ENCODE measurements at places on chromosomes 6 and 20.
A peak's percentile ranks its signal among the peaks of the same experiment; 100 is the strongest.

DNA sequence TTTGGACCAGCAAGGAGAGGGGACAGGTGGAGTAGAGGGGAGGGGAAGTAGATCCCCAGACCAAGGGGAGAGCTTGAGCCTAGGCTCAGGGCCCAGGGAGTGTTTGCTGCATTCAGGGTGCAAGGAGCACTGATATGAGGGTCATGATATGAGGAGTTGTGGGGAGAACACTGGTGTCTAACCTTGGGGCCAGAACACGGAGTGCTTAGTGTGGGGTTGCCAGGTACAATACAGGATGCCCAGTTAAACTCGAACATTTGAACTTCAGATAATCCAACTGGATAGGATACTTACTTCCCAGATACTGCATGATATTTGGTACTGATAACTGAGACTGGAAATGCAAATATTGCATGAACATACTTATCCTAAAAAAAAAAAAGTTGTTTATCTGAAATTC, 2.4 kb downstream of the SLC22A1 start:
- DNase-seq = no peak

DNA sequence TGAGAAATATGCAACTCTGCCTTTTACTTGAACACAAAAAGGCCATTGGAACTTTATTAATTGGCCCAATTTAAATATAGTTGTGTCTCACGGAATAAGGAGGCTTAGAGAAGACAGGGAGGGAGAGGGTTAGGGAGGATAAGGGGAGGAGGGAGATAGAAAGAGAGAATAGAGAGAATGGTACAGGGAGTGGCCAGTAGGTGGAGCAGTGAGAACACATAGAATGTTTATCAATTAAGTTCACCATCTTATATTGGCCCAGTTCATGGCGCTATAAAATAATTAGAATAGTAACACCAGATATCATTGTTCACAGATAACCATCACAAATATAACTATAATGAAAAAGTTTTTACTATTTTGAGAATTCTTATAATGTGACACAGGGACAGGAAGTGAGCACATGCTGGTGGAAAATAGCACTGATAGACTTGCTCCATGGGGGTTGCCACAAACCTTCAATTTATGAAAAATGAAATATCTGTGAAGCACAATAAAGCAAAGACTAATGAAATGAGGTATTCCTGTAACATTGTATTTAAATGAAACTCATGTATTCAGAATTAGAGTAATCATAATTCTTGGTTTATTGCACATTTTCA, 374.1 kb upstream of the MANEA start:
- DNase-seq = peak; percentile 2

DNA sequence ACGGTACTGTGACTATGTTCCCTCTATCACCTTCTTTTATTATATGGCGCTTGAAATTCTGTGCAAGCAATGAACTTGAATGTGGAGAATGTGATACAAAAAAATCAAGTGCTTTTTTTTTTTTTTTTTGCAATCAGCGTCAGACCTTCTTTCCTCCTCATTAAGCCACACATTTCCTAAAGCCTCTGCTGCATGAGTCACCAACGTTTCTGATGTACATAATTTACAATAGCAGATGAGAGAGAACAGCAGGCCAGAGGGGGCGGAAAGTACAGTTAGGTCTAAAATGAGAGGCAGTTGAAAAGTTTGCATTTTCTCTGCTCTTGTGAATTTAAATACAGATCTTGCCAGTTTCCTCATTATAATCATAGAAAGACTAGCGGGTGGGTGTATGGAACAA, 114.6 kb upstream of the RIPOR2 start:
- DNase-seq = peak; percentile 47

- no peak for DNase-seq
These were observed 28.8 kb downstream of the OGFRL1 start for GRCh38 chr6:71317441-71317840.

- no peak for DNase-seq
These were observed 10.5 kb upstream of the FAM83C start for GRCh38 chr20:35302421-35303335.

DNA sequence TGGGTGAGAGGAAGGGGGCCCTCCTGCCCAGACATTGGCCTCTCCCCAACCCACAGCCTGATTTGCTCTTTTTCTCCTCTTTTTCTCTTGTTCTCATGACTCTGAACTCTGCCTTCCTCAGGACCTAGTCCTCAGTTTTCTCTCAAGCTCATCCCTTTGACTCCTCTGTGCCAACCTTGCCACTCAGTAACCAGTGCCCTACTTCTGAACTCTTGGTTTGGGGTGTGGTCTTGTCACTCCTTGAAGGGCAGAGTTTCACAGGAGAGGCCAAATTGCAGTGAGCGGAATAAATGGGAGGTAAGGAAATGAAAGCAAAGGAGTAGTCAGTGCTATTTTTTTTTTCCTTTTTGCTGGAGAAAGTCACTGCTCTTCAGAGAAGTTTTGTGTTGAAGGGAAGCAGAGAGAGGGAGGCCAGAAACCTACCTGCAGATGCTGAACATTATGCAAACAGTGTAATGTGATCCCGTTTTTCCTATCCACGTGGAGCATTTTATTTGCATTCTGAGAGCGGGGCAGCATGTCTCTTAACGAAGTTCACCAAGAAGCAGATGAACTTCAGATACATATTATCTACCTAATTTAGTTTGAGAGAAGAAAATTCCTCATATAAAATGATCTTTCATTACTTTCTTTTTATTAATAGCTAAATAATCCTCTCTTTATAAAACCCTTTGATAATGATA, 26.9 kb downstream of the CFAP61 start:
- no peak for DNase-seq

- no peak for DNase-seq
These were observed 57.1 kb downstream of the KIZ start for GRCh38 chr20:21182832-21183563.

DNA sequence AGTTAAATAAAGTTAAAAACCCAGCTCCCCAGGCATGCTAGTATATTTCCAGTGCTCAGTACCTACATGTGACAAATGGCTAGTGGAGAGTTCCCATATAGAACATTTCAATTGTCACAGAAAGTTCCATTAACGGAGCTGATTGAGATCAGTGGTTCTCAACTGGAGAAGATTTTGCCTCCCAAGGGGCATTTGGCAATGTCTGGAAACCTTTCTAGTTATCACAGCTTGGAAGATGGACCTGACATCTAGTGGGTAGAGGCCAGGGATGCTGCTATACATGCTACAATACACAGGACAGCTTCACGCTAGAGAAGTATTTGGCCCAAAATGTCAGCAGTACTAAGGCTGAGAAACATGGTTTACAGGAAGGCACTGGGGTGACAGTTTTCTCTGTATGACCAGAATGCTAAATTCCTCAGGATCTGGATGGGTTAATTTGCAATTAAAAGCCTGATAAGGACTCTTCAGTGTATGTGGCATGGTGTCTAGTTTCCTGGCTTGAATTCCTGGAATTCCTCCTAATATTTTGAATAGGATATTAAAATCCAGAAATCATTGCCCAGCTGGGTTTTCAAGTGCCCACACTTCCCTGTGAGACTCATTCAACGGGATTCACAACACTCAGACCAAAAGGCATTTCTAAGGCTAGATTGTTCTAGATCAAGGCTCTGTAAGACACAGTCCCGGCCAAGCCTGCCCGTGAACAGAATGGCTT, 84.7 kb upstream of the SALL4 start:
- DNase-seq = no peak

- no peak for DNase-seq
These were observed 860.4 kb downstream of the EPHA7 start for GRCh38 chr6:92559003-92559402.

GRCh38 chr20:59364611-59365010, 64.2 kb downstream of the EDN3 start:
- DNase-seq = no peak

DNA sequence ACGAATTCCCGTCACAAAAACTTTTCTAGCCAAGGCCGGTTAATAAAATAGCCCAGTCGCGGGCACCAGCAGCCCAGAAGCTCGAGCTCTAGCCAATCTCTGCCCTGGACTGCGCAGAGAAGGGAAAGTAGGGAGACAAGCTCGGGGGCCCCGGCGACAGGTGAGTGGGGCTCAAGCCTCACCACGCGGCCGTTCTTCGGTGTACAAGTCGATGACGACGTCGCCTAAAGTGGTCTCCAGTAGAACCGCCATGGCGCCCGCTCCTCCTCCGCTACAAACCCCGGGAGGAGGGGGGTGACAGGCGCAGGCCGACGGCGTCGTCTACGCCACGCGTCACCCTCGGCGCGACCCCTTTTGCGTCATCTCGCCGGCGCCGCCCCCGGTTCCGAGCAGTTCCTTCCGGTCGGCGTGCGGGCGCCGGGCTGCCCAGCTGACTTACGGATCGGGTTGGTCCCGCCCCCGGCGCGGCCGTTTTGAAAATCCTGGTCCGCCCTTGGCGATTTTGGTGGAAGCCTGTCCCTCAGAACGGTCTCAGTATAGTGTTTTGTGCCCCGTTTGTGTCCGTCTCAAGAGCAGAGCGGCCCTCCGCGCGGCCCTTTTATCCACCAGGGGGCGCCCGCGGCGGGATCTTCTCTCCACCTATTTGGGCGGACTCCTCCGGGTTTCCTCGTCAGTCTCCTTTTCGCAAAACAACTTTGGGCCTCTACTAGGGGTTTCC, at the start of gene PPIL4:
Gene PPIL4, minus strand, starts transcription at position 290 of the 718 bp plus-strand sequence. Its CDS starts 38 bp downstream, at position 252.
- DNase-seq = peak; percentile 97

GRCh38 chr6:18328540-18328939, 58.6 kb upstream of the RNF144B start:
- no peak for DNase-seq

GRCh38 chr20:37365760-37366638, 20.1 kb downstream of the SRC start:
- DNase-seq = no peak

- DNase-seq = no peak
These were observed 13.2 kb upstream of the PANK2 start for GRCh38 chr20:3876000-3876399.

DNA sequence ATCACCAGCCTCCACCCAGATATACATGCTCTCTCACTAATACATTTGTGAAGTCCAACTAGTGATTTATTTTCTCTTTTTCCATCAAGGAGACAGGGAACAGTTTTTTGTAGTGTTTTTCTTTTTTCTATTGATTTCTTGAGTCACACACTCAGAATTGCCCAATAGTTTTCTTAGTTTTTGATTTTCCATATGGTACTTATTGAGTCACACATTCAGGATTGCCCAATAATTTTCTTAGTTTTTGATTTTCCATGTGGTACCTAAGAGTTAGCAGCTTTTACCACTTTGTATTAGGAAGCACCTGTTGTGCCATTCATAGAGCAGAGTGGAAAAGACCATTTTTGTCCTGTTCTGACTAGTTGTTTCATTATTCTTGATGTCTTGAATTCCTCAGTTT, 1268.8 kb downstream of the EPHA7 start:
- no peak for DNase-seq

- DNase-seq = no peak
These were observed 207.0 kb downstream of the CDC5L start for GRCh38 chr6:44594481-44594880.

DNA sequence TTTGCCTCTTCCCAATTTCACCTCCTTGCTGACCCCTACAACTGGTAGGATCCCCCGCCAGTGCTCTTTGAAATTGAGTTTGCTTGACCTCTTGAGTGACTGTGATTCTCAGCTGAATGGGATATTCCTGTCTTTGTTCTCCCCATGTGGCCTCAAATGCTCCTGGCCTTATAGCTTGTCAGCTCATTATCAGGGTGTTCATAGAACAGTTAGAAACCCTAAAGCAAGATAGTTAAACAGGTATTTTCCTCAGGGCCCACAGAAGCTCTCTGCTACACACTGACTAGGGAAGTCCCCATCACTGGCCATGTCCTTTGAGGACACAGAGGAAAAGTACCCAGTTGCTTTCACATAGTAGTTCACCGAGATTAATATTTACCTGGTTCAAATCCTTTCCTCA, 211.5 kb upstream of the DTNBP1 start:
- no peak for DNase-seq

- DNase-seq = no peak
These were observed 278.3 kb downstream of the SOX4 start for GRCh38 chr6:21871831-21872230.

- no peak for DNase-seq
These were observed 85.1 kb downstream of the EDN3 start for GRCh38 chr20:59385480-59385879.

DNA sequence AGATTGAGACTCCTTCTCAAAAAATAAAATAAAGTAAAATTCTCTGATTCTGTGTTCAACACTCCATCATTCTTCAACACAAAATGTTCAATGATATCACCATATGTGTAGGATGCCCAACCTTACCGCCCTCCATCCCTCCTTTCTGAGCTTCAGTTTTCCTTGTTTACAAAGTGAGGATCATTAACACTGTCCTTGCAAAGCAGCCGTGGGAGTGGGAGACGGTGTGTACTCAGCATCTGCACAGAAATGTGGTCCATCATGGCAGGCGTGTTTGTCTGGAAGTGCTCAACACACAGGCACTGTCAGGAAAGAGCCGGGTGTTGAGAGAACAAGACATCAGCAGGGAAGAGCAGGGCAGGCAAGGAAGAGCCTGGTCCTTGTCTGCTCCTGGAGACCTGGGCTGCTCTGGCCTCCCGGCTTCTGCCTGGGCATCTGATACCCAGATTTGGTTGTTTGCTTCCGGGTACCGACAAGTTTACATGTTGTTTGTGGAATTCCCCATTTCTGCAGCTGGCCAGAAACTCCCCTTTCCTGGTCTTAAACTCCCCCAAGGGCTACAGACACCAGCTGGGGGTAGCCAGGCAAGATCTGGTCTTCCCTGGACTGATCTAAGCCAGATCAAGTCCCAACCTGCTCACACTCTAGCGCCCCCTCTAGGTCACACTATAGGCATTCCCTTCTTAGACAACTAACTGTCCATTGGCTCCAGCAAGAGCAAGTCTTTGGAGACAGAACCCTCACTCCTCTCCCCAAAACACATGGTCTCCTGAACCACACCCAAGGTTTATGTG, 26.7 kb upstream of the TTPAL start:
- no peak for DNase-seq

GRCh38 chr6:6683969-6684833, 95.7 kb downstream of the LY86 start:
- DNase-seq = no peak

DNA sequence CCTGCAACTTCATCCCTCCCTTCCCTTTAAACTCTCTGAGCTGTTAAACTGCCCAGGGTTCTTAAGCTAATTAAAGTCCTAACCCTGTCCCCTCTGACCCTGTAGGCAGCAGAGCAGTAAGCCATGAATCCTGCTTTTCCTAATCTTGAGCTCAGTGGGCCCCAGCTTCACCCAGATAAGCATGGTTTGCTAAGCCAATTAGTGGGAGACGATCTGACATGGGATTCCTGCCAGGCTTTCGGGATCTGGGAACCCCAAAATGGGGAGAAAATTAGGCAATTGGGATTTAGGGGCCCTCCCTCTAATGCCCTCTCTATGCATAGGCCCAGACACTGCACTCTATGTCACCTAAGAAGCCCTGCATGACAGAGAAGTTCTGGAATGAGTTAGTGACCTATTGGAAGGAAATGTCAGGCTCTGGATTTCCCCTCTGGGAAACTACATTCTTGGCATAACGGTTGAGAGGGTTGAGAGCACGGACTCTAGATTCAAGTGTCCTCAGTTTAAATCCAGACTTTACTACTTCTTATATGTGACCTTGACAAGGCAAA, 4.6 kb downstream of the XKR7 start:
- no peak for DNase-seq
